Neural crest cell (in vitro differentiated cells): ENCODE measurements at places on chromosomes 16 and 17.

- H3K4me3 ChIP-seq, result no peak overlapping the region
- H3K27ac ChIP-seq, result peak overlapping the region; percentile 57
- H3K27me3 ChIP-seq, result peaks cover 71% of the 10 kb centered on the region
- H3K4me1 ChIP-seq, result no peaks in the 10 kb centered on the region
- DNase-seq, result no peak
These were observed 294.4 kb downstream of the NPIPA8 start for GRCh38 chr16:18041864-18042834.

DNA sequence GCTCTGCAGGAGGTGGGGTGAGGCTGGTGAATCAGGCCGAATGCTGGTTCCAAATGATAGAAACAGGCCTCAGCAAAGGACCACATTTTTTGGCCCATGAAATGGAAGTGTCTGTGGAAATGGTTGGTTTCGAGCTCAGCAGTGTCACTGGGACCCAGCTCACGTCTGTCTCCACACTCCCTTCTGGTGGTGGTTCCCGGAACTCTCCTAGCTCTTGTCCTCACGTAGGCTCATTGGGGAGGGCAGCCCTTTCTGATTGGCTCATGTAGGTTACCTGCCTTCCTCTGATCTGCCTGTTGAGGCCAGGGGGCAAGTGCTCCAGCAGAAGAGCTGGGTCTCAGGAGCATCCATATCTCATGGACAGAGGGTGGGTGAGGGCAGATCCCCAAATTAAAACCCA is 4.0 kb downstream of the ALG1 start:
- no peak overlapping the region for H3K27ac ChIP-seq
- H3K4me1 ChIP-seq, result peaks cover 13% of the 10 kb centered on the region
- H3K4me3 ChIP-seq, result peak overlapping the region; percentile 42
- peaks cover 5% of the 10 kb centered on the region for H3K36me3 ChIP-seq

GRCh38 chr17:80112471-80113032 is 11.2 kb downstream of the GAA start:
- no peak overlapping the region for H3K27ac ChIP-seq
- no peak for DNase-seq
- H3K27me3 ChIP-seq, result no peaks in the 10 kb centered on the region

GRCh38 chr17:78967782-78968362 is 11.9 kb downstream of the LGALS3BP start:
- H3K27ac ChIP-seq, result no peak overlapping the region
- H3K27me3 ChIP-seq, result no peaks in the 10 kb centered on the region
- DNase-seq, result no peak
- no peaks in the 10 kb centered on the region for H3K36me3 ChIP-seq

- no peaks in the 10 kb centered on the region for H3K4me1 ChIP-seq
- DNase-seq, result no peak
- H3K27ac ChIP-seq, result no peak overlapping the region
- H3K4me3 ChIP-seq, result no peak overlapping the region
- H3K27me3 ChIP-seq, result peaks cover 12% of the 10 kb centered on the region
These were observed 28.7 kb upstream of the MYOCD start for GRCh38 chr17:12637015-12637414.

DNA sequence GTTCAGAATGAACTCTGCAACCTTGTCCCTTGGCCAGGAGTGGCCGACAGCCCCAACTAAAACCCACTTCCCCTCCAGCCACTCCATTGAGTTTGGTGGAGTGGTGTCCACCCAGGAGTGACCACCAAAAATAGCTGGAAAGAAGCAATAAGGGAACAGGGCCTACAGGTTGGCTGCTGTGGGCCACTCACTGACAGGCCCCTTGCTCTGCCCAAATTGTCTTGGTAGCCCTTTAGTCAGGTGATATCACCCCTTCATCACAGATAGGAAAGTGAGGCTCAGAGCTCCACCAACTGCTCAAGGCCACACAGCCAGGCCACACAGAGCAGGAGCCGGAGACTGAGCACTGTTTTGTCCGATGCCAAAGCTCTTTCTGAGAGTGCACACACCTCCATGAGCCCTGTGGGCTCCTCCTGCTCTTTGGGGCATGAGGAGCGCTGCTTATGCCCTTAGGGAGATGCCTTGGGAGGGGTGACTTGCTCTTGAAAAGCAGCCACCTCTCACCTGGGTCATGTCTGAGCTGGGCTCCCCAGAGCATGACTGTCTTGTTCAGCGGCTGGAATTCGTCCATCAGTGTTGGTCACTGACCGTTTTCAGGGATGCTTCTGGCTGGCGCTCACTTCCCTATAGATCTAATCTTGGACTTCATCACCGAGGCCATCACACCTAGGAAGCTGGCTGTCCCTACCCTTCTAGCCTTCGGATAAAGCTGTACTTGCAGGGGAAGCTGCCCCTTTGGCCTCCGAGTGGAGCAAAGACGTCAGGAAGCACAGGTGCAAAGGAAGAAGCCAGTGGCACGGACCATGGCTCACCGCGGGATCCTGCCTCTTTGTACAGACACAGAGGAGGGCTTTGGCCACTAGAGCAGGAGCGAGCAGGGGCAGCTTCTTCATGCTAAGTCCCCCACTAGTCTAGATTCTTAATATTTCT is 186.0 kb upstream of the ZNF469 start:
- H3K4me1 ChIP-seq, result peaks cover 24% of the 10 kb centered on the region
- H3K36me3 ChIP-seq, result peaks cover 4% of the 10 kb centered on the region
- no peak overlapping the region for H3K4me3 ChIP-seq
- H3K27me3 ChIP-seq, result no peaks in the 10 kb centered on the region
- no peak overlapping the region for H3K27ac ChIP-seq

DNA sequence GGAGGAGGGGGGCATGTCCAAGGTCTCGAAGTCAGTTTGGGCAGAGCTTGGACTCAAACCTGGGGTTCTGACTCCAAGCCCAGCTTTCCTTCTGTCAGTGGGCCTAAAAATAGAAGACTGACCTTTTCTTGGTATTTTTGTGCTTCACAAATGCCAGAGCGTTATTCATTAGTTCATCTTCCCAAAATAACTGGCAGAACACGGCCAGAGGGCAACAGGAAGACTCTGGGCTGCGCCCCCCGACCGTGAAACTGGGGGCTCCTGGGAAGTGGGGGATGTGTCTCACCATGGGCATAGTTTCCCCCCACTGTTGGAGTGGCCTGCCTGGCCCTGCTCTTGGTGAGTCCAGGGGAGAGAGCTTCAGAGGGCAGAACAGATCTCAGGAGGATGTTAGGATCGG is 94.0 kb downstream of the SOCS1 start:
- H3K4me3 ChIP-seq, result no peak overlapping the region
- H3K27ac ChIP-seq, result peak overlapping the region; percentile 8
- H3K4me1 ChIP-seq, result peaks cover 55% of the 10 kb centered on the region
- no peak for DNase-seq
- H3K27me3 ChIP-seq, result no peaks in the 10 kb centered on the region

DNA sequence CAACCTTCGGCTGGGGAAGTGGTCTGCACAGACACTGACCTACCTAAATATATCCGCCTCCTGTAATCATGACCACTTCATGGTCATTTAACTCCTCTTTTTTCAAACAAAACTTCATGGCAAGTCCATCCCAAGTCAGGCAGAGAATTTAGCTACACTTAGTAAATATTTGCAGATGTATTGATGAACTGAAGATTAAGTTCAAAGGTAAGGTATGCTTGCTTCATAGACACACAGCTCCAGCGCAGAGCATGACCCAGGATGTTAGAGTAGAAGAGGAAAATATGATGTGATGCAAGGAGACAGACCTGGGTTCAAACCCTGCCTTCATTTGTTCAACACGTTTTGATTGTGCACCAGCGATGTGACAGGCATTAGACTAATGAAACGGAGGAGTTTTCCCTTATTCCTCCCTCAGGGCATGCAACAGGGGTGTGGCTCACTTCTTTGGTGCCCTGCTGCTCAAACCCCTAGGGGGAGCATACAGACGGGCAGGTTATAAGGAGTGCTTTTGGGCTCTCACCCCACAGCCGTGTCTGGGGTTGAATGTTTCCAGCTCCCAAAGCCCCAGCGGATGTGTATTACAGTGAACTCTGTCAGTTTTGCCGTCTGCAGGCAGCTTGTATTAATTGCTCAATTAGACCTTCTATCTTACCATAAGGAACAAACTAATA is 23.9 kb upstream of the CLEC3A start:
- H3K4me3 ChIP-seq, result no peak overlapping the region
- H3K27me3 ChIP-seq, result no peaks in the 10 kb centered on the region
- no peak for DNase-seq
- no peak overlapping the region for H3K27ac ChIP-seq

GRCh38 chr17:69047368-69048263 is 13.1 kb downstream of the ABCA9 start:
- peaks cover 20% of the 10 kb centered on the region for H3K4me1 ChIP-seq
- peak overlapping the region; percentile 92 for H3K27ac ChIP-seq
- no peak for DNase-seq
- peaks cover 3% of the 10 kb centered on the region for H3K36me3 ChIP-seq
- no peaks in the 10 kb centered on the region for H3K27me3 ChIP-seq
